HT1080 (cell line): ENCODE measurements at places on chromosomes 6 and 20. TPM values are rescaled to one million over a fixed set of nuclear protein-coding genes. Genes with fewer than 3 reads are reported as not detected.
A peak's percentile ranks its signal among the peaks of the same experiment; 100 is the strongest.

Gene GPX5
- total RNA-seq = not detected in 2 replicates

Gene CGAS
- total RNA-seq = 1.4 and 2.3 TPM in 2 replicates

Gene BPIFB1
- total RNA-seq = not detected in 2 replicates

Gene CLVS2
- total RNA-seq = not detected in 2 replicates

Gene MYCT1
- 0.56 and 1.8 TPM in 2 replicates for total RNA-seq

Gene PRDM13
- not detected in 2 replicates for total RNA-seq

Gene KCNK16
- total RNA-seq = not detected in 2 replicates

DNA sequence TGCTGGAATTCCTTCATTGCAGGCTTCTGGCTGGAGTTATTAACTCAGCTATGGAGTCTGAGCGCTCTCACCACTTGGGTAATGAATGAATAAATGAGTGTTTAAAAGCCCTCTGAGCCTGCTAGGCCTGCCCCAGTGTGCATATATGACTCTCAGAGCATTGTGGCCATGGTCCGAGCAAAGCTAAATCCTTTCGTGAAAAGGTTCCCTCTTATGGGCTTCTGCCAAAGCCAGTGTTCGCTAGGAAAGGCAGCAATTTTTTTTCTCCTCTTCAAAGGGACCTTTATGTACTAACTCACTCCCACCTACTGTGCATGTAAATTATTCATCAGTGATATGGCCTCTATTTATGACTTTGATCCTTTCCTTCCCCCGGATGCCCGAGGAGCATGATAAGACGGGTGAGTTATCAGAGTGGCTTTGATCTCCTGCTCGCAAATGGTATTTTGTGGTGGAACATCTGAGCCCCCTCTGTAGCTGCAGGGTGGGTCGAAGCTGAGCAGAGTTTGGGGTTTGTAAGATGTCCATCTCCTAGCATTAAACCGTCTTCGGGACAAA, 88.6 kb downstream of the LINC00237 start:
- no peak for DNase-seq

DNA sequence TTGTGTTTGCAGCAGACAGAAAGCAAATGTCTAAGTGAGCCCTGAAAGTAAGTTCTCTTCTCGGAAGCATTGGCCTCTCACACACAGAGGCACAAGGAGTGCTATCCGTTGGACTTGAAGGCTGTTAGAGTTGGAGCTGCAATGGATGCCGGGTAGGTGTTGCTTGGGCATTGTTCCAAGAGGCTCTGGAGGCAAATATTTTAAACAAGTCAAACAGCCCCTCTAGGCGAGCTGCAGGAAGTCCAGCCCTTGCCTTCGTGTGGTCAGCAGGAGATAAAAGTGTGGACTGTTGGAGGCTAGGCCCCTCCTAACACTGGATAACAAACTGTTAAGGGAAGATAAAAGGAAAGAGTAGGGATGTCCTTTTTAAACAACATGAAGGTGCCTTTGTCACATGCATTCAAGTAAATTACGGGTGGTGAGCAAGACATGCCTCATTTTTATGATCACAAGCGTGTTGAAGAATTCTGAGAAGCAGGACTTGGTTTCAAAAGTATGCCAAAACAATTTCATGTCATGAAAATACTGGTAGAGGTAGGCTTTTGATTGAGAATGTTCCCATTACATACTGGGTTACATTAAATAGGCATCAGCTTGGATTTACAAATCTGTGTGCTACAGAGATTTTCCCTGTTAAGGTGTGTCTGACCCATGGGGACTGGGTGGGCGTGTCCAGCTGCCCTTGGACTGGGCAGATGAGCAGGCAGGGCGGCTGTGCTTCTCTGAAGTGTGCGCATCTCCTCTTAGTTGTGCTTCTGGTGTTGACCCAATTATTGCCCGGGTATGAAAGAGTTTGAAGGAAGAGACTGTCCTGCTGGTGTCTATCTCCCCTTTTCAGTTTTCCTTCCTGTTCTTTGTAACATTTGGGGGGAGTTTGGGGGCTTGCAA, 57.5 kb downstream of the RREB1 start:
- DNase-seq = no peak

- DNase-seq = no peak
Observed at GRCh38 chr6:169980826-169981450, 229.5 kb downstream of the ERMARD start.

DNA sequence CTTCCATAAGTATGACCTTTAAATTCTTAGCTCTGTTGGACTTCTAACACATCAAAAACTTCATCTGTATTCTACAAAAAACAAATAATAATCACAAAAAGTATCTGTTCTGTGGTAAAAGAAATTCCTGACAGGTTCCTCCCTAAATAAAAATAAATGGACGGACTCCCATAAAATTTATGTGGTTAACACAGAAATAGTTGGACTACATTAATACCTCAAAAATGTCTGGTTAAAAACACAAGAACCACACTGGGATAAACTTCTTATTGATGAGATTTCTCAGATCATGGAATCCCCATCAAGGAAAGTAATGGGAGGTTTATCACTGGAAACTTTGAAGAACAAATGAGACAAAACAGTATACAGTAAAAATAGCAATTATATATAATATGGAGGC, 172.4 kb downstream of the MOXD1 start:
- no peak for DNase-seq

DNA sequence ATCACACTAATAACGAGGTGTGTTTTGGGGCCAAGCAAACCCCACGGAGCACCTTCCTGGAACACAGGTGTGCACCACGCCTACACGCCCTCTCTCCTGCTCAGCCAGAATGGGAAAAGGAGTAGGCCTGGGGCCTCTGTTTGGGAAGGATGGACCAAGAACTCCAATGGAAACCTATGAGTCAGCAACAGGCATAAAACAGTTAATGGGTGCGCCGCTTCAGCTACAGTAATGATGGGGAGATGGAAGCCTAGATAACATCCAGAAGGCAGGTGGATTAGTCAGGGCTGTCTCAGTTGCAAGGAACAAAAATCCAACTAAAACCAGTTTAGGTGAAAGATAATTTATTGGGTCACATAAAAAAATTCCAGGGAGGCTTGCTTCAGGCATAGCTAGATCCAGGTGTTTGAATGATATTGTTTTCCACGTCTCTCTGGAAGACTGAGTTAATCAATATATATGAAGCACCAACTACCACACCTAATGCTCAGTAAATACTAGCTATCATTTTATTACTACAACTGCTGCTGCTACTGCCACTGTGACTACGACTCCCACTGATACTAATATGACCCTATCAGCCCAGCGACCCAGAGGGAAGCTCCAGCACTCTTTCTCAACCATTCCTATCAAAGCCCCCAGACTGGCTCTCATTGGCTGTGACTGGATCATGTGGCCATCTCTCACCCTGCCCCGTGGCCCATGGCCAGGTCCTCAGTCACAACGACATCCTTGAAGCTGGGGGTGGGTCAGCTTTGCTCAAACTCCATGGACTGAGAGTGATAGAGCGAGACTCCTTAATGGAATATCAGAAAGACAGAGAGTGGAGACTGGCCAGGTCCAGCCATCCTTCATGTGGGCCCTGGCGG, 155.2 kb upstream of the PTPN1 start:
- DNase-seq = no peak

GRCh38 chr20:45823949-45824835, 2.9 kb downstream of the TNNC2 start:
- no peak for DNase-seq

GRCh38 chr20:32642257-32643046, 31.3 kb downstream of the C20orf203 start:
- DNase-seq = no peak

GRCh38 chr6:34374069-34374468, 18.4 kb downstream of the NUDT3 start:
- no peak for DNase-seq

- no peak for DNase-seq
Observed at GRCh38 chr20:4083098-4083865, 67.9 kb upstream of the RNF24 start.

GRCh38 chr6:116190550-116190949, 63.3 kb downstream of the TSPYL4 start:
- peak; percentile 49 for DNase-seq

DNA sequence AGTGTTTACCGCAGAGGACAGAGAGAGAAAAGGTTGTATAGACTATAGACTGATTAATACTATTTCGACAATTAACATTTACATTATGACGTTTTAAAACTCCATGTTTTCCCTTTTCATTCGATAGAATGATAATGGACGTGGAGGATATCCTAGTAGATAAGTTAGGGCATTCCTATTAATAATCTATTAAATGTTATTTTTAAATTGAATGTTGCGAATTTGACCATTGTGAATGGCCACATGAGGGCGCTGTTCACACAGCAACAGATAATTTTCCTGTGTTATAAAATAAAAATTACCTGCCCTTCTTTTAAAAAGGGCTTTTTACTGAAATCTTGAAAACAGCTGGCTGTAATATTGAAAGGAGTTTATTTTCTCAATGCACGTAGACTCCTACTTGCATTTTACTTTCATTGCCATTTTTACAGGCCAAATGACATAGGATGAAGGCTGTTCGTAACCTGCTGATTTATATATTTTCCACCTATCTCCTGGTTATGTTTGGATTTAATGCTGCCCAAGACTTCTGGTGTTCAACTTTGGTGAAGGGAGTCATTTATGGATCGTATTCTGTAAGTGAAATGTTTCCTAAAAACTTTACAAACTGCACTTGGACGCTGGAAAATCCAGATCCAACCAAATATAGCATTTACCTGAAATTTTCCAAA, 3.3 kb downstream of the ADGRB3 start:
- no peak for DNase-seq

DNA sequence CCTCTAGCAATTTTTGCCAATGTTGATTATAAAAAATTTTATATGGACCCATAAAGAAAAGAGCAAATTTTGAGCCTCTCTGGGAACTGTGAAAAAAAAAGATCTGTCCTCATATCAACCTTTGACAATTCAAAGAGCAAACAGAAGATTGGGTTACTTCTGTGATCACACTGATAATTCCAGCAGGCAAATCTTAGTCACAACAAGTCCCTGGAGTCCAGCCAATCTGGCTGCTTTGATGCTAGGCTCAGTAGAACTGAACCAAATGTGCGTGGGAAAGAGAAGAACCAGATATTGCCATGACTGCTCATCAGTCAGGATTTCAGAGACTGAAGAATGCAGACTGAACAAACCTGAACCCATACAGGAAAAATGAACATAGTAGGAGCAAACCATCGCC, 438.4 kb upstream of the FLRT3 start:
- peak; percentile 66 for DNase-seq

DNA sequence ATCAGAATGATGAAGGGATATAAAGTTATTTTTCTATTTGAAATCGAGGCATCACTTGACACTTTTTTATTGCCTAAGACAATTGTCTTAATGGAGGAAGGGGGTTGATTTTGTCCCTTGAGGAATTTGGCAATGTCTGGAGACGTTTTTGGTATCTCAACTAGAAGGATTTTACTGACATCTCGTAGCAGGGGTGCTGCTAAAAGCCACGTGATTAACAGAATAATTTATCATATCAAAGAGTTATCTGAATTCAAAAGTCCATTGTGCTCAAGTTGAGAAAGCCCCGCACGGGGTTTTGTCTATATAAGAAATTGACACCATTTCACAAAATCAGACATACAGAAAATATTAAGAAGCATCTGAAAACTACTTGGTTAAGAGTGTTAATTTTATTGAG, 1.5 kb upstream of the TAAR6 start:
- DNase-seq = no peak

DNA sequence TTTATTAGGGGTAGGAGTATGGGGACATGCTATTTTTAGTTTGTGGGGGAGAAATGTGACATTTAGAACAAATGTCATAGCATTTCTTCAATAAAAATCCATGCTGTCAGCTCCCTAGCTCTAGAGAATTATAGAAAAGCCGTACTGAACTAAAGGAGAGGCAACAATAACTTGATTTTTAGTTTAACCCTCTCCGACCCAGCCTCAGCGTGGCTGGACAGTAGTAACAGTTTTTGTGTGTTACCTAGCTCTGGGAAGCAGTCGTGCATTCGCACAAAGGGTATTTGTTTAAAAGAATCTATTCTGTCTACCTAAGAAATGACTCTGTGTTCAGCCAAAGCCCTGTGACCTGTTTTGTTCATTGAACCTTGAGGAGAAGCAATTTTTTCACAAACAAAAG, 442.4 kb upstream of the SOX4 start:
- no peak for DNase-seq

- no peak for DNase-seq
Observed at GRCh38 chr6:28137505-28137981, 4.1 kb upstream of the ZKSCAN8 start.

DNA sequence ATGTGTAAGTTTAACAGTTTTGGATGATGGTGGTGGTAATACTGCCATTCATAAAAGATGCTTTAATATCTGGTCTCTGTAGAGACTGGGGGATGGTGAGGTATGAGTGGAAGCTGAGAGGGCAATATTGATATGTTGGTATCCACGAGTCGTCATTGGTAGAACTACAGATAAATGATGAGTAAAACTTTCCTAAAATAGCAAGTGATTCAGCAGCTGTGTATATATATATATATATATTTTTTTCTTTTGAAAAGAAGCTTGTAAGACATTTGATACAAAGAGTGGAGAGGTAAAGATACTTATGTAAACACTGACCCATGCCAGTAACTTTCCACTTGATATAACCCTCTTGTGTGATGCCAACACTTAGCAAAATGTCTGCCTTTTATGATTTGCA, 41.7 kb upstream of the CITED2 start:
- no peak for DNase-seq

GRCh38 chr6:127865108-127865507, 35.8 kb downstream of the THEMIS start:
- DNase-seq = no peak

DNA sequence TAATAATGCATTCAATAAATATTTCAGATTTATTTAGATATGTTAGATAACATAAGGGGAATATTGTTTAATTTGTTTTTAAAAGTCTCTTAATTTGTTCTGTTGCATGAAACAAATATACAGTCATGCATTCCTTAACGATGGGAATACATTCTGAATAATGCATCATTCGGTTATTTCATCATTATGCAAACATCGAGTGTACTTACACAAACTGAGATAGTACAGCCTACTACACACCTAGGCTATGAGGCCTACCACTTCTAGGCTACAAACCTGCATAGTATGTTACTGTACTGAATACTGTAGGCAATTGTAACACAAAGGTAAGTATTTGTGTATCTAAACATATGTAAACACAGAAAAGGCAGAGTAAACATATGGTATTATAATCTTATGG, 118.7 kb downstream of the EPHA7 start:
- DNase-seq = peak; percentile 3

DNA sequence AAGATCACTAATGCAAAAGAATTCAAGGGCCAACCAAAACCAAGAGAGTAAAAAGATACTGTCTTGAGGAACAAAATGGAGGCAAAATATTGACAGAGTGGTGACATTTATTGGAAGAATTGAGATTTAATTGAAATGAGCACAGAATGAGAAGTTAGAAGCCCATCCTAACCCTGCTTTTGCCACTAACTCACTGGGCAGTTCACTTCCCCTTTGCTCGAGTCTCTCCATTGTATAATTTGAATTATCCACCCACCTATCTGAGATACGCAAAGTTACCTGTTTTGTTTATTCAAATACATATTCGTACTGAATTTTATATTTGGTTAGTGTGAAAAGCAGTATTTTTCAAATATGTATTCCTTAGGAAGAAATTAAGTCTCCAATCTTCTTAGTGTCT, 204.5 kb upstream of the PRDM1 start:
- no peak for DNase-seq
